Hepatic stellate cell (primary cell): ENCODE measurements at places on chromosomes 11 and 22.
A peak's percentile ranks its signal among the peaks of the same experiment; 100 is the strongest.

- DNase-seq: no peak
These were observed 93.2 kb downstream of the TBC1D22A start for GRCh38 chr22:46855681-46856080.

DNA sequence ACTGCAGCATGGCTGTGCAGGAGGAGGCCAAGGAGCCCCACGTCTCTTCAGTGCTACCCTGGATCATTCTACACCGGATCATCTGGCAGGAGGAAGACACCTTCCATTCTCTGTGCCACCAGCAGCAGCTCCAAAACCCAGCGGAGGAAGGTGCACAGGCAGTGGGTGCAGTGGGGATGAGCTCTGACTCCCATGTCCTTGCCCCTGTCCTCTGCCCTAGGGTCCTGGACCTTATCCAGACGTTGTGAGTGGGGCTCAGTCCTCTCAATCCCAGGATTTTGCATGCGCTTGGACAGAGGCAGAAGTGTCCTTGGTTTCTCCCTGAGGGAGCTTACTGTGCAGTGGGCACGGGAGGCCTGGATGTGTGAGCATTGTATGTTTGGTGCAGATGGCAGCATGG lies 61.3 kb downstream of the CABIN1 start:
- DNase-seq: no peak

GRCh38 chr11:128956401-128957201 lies 13.9 kb upstream of the TP53AIP1 start:
- peak; percentile 70 for DNase-seq

GRCh38 chr11:313787-314553 lies at the start of gene IFITM1:
TSS of gene IFITM1 (plus strand) at chr11:314040. CDS start at chr11:314171, 131 bp downstream.
- DNase-seq: peak; percentile 91

DNA sequence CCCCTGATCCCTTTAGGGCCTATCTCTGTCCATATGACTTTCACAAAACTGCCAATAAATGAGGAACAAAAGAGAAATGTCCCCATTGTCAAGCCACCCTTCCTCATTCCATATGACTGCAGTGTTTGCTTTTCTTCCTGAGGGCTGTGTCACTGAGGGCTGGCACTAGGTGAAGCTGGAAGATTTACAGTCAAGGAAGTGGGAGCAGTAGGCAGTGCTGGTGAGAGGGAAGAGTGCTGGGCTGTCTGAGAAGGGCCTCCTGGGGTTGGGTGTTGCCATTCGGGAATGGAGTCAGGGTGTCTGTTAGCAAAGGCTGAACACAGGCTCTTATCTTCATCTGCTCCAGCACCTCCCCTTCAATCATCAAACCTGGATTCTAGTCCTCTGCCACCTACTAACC lies 30.9 kb downstream of the INSC start:
- DNase-seq: no peak
